Tibial artery (tissue), 4 donors: ENCODE measurements at places on chromosomes 5 and 9.

DNA sequence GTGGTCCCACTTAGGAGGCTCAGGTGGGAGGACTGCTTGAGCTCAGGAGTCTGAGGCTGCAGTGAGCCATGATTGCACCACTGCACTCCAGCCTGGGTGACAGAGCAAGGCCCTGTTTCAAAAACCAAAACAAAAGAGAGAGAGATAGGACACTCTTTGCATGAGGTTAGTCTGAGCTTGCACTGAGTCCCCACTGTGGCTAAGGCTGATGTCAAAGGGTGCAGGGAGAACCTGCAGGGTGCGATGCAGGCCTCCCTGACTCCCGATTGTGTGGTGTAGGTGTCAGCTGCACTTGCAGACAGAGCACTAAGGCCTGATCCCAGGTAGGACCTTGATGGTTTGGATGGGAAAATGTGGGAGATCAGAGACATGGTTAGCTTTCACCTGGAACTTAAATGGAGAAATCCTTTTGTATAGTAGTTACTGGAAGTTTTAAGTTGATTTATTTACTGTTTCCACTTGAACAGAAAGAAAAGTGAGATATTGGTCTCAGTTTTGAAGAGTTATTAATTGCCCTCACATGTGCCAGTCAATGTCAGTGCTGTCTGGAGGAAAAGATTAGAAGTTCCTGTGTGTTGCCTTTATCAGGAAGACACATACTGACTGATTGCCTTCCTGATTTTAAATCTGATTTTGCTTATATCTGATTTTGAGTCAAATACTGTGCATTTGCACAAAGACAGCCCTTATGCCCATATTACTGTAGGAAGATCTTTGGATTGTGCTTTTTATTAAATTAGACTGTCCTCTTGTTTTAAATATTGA is 260.0 kb downstream of the MAST4 start:
- DNase-seq: no peak
- no peaks in the 10 kb centered on the region for H3K36me3 ChIP-seq
- H3K4me3 ChIP-seq: no peak overlapping the region
- no peaks in the 10 kb centered on the region for H3K27me3 ChIP-seq

DNA sequence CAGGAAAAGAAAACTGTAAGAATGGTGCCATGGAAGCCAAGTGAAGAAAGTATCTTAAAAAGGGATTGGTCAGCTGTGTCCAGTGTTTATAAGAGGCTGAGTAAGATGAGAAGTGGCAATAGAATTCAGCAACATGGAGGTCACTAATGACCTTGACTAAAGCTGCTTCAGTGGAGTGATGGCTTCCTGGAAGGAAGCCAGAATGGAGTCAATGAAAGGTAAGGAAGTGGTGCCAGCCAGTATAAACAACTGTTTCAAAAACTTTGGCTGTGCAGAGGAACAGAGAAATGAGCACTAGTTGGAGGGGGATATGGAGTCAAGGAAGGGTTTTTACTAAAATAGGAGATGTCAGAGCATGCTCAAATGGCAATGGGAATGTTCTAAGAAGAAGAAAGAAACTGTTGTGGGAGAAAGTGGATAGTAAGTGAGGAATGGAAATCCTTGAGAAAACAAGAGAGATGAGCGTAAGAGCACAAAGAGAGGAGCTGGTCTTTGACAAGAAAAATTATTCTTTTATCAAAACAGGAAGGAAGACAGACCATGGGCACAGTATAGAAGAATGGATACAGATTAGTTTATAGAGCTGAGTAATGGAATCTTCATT is 11.1 kb upstream of the NRG2 start:
- no peaks in the 10 kb centered on the region for H3K4me1 ChIP-seq
- no peak for DNase-seq
- H3K27me3 ChIP-seq: peaks cover 6% of the 10 kb centered on the region
- H3K36me3 ChIP-seq: no peaks in the 10 kb centered on the region
- H3K27ac ChIP-seq: no peak overlapping the region

DNA sequence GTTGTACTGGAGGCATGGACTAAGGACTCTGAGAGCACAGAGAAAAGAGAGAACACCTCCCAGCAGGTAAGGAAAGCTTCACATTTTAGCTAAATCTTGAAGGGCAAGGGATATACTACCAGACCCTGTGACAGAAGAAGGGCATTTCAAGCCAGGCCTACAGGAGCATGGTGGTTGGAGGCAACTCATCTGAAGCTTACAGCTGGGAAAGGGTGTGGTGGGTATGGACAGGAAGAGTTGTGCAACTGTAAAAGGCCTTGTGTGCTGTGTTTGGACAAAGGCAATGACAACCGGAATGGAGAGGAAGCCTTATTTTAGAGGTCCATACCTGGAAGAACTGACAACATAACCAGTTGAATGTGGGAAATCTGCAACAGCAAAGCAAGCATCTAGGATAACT is 31.2 kb downstream of the NIPSNAP3B start:
- H3K4me3 ChIP-seq: no peak overlapping the region
- H3K27ac ChIP-seq: no peak overlapping the region
- H3K4me1 ChIP-seq: no peaks in the 10 kb centered on the region

GRCh38 chr5:55481293-55481855 is 53.4 kb downstream of the PLPP1 start:
- H3K4me1 ChIP-seq: no peaks in the 10 kb centered on the region
- H3K27me3 ChIP-seq: no peaks in the 10 kb centered on the region
- peaks cover 3% of the 10 kb centered on the region for H3K36me3 ChIP-seq
- no peak for DNase-seq
- no peak overlapping the region for H3K4me3 ChIP-seq
